ENCODE measurements at places on chromosomes 5 and 9.

DNA sequence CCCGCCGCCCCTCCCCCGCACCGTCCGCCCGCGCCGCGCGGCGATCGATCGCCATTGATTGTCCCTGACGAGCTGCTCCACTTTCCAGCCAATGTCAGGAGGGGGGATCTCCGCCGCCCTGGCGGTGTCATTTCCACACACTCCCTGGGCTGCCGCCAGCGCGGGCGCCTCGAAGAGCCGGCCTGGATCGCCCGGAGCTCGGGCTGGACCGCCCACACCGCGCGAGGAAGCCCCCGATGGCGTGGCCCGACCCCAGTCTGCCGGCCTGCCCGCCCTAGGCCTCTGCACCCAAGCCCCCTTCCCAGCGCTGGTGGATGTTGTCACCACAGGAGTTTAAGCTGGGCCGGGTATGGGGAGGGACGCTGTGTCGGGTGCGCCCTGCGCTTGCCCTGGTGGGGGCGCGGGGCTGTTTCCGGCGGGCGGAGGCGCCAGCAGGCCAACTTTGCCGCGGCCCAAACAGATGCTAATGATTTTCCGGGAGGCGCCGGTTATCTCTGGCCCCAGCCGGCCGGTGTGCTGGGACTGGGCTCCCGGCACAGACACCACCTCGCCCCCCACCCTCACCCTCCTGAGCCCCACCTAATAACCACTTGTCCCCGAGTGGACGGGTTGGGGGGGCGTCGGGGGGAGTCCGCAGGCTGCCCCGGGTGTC is 10.6 kb upstream of the CXXC5 start:
- no peak for DNase-seq

GRCh38 chr5:142420561-142421227 is 95.9 kb upstream of the SPRY4 start:
- no peak for DNase-seq

DNA sequence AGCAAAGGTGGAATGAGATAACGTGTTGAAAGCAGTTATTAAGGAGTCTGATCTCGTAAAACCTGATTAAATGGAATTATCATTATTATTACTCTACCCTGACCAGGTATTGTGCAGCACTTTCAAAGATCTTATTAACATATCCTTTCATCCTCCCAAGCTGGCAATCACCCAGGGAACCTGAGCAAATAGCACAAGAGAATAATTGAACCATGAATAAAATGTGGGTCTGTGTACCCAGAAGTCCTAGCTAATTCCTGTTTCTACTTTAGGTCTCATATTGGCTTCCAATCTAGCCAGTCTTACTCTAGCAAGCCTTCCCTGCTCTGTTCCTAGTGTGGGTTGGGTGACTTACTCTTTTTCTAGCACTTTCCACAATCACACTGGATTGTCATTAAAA is 162.2 kb upstream of the STK32A start:
- DNase-seq = no peak

DNA sequence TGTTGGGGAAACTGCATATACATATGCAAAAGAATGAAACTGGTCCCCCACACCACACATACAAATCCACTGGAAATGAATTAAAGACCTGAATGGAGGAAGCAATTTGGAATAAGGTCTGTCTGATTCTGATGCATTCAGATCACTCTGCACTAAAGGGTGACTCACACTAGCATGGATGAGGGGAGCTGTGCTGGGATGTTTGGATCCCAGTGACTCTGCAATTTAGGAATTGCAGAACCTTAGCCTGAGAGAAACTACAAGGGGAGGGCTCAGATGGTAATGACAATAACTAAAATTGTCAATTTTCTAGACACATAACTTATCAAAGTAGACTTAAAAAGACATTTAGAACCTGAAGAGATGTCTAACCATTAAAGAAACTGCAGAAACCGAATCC is 312.0 kb downstream of the CDK5RAP2 start:
- DNase-seq = no peak

DNA sequence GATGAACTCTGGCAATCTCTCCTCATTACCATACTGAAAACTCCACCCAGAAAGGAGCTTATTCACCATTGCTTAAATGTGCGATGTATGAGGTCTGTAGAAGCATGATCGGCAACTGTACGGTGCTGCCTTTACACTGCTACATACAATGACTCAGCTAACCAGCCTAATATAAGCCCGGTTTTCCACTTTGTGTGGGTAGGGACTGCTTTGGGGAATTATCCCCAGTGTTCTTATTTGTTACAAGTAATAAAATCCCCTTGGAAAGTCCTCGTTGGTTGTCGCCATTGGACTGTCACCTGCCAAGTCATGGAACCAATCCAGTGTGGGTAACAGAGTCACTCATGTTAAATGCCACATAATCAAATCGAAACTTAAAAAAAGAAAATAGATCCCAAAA is 23.5 kb upstream of the TENT2 start:
- DNase-seq = no peak

GRCh38 chr9:23492126-23493002 is 333.7 kb downstream of the ELAVL2 start:
- no peak for DNase-seq

- DNase-seq = no peak
Observed at GRCh38 chr9:125739436-125739835, 7.7 kb upstream of the PBX3 start.

DNA sequence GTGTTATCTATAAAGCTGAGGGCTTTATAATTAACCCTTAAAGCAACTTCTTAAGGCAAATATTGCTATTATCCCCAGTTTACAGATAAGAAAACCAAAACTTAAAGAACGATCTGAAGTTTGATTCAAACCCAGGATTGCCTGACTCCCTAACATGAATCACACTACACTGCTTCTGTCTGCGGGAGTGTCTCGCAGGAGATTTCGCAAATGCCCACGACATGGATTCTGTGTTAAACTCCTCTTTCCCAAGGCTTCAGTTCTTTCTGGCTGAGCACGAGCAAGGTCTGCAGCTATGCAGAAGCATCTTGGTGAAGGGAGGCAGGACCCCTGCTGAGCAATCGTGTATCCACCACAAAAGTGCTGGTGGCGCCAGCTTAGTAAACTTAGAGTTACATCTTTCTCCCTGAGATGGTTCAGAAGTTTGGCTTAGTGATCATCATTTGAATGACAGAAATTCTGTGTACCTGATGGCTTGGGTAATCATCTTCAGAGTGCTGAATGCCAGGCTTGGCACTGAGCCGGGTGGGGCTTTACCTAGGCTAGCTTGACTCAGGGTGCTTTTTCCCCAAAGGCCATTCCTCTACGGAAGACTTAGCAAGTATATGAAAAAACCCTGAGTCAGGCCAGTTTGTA is 81.4 kb upstream of the PIK3R1 start:
- no peak for DNase-seq

- DNase-seq = no peak
Observed at GRCh38 chr9:94084314-94084713, at the start of gene PTPDC1. TSS of gene PTPDC1 (plus strand) at chr9:94084464. CDS start at chr9:94084531, 67 bp downstream.

DNA sequence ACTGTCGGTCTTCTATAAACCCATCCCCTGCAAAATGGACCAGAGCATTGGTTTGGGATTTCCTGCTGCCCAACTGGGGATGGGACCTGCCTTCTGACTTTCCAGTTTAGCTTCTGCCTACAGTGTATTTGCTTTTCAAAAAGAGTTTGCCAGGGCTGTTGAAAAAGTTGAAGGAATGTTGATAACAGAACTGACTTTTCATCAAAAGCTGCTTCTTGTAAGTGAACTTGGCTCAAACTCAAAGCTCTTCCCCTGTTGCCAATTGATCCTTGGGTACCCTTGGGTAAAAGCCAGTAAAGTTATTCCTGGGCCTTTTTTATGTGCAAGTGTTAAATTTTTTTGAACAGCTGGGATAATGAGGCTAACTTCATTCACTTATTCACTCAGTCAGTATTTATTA is 142.9 kb upstream of the SLC30A5 start:
- no peak for DNase-seq

GRCh38 chr5:153400931-153401330 is 89.5 kb upstream of the GRIA1 start:
- no peak for DNase-seq

DNA sequence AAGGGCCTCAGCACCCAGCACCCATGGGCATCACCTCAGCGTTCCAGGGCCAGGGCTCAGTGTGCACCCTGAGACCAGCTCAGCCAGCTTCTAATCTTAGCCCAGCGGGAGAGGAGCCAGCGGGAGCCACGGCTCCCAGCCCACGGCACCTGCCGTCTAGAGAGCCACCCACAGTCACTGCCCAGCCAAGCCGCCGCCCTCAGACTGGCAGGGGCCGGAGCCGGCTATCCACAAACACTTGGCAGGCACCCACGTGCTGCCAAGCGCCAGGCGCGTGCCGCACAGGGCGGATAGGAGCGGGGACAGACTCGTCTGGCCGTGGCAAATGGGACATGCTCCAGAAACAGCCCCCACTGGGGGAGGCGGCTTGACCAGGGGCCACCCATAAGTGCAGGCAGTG is 18.6 kb downstream of the BRD3 start:
- no peak for DNase-seq

- DNase-seq = no peak
Observed at GRCh38 chr5:181243018-181243563, 615 bp downstream of the RACK1 start.

- DNase-seq = no peak
Observed at GRCh38 chr9:81826517-81826906, 101.7 kb upstream of the SPATA31D4 start.

- DNase-seq = no peak
Observed at GRCh38 chr9:14344941-14345353, 31.0 kb upstream of the NFIB start.

- no peak for DNase-seq
Observed at GRCh38 chr5:180718810-180719453, 20.9 kb downstream of the OR2Y1 start.

GRCh38 chr9:116267021-116267420 is 113.4 kb downstream of the PAPPA start:
- no peak for DNase-seq

DNA sequence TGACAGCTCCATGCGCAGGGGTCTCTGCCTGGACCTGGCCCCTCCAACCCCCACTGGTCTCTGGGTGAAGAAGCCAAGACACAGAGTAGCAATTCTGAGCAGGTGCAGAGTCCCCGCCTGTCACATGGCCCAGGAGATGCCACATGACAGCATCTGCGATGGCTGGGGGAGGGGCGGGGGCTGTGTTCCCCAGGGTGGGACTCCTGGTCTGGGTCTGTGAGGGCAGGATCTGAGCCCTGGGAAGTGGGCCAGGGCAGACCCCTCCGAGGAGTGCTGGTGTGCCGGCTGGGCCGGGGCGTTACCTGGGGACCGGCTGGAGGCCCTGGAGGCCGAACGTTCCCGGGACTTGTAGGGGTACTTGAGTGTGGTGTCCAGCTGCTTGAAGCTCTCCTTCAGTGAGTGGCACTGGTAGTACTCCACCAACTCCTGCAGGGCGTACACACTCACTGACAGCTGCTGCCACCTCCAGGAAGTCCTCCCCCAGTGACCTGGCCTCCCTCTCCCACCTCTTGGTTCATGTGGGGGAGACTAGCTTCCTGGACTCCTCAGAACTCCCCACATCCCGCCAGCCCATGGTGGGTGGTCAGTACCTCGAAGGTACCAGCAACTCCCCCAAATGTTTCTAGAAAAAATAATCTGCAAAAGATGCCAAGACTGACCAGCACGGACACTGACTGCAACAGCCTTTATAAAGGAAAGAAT is 32.1 kb upstream of the SARDH start:
- DNase-seq = no peak

GRCh38 chr5:73999297-73999696 is 373.3 kb downstream of the ARHGEF28 start:
- no peak for DNase-seq

GRCh38 chr5:58185397-58185796 is 274.5 kb downstream of the PLK2 start:
- DNase-seq = no peak

GRCh38 chr5:77015938-77016569 is 14.2 kb upstream of the AGGF1 start:
- no peak for DNase-seq

GRCh38 chr5:162607879-162608278 is 540.3 kb downstream of the GABRG2 start:
- DNase-seq = no peak

GRCh38 chr9:18739641-18740318 is 265.8 kb downstream of the ADAMTSL1 start:
- DNase-seq = no peak
